ENCODE measurements at places on chromosomes 13 and 19. TPM values are rescaled to one million over a fixed set of nuclear protein-coding genes. Genes with fewer than 3 reads are reported as not detected.

Gene VSTM1
- polyA plus RNA-seq, result not detected

Gene PCDH9
- 9.9 TPM for polyA plus RNA-seq

Gene IL12RB1
- polyA plus RNA-seq, result 0.75 TPM

Gene ZNF681
- polyA plus RNA-seq, result 1.1 TPM

Gene PRTN3
- 0.34 TPM for polyA plus RNA-seq

Gene PCDH17
- 2.2 TPM for polyA plus RNA-seq

Gene TTYH1
- polyA plus RNA-seq, result 211 TPM

Gene RXFP2
- polyA plus RNA-seq, result not detected

Gene ADGRE2
- polyA plus RNA-seq, result 0.73 TPM

Gene PGLYRP2
- not detected for polyA plus RNA-seq

Gene MYO16
- polyA plus RNA-seq, result 4.8 TPM

Gene TUBA3C
- polyA plus RNA-seq, result 0.32 TPM

Gene CLEC17A
- polyA plus RNA-seq, result not detected

Gene PSG11
- not detected for polyA plus RNA-seq

Gene HAUS8
- 12.7 TPM for polyA plus RNA-seq

Gene CCL25
- polyA plus RNA-seq, result not detected

Gene FSD1
- 106 TPM for polyA plus RNA-seq

Gene TEX26
- 0.34 TPM for polyA plus RNA-seq

Gene ZNF557
- polyA plus RNA-seq, result 1.5 TPM

Gene ZC3H4
- 16.6 TPM for polyA plus RNA-seq

Gene CEBPA
- polyA plus RNA-seq, result 5.0 TPM

Gene TTC9B
- 25.0 TPM for polyA plus RNA-seq

Gene WDFY2
- polyA plus RNA-seq, result 2.8 TPM

Gene RBM42
- polyA plus RNA-seq, result 101 TPM

Gene ZNF682
- 3.9 TPM for polyA plus RNA-seq

Gene CATSPERD
- not detected for polyA plus RNA-seq

Gene IGSF23
- polyA plus RNA-seq, result not detected

Gene SLC25A30
- polyA plus RNA-seq, result 3.0 TPM

Gene NFKBIB
- 23.3 TPM for polyA plus RNA-seq
